ENCODE measurements at places on chromosomes 6 and 20.

GRCh38 chr6:129730477-129731165, 20.6 kb upstream of the ARHGAP18 start:
- peak; percentile 33 for DNase-seq

DNA sequence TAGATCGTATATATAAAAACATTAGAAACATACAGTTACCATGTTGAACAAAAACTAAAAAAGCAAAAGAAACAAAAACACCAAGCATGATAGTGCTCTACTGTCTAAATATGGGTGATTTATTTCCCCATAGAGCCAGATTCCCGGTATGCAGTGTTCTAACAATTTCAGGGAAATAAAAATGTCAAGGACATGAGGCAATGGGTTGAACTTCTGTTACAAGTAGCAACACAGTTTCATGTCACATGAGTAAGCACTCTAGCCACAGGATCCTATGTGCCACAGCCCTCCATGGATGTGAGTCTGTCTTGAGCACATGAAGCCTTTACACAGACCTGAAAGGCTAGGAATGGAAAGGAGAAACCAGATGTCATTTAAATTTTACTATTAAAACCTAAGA, 96.0 kb downstream of the MAP3K5 start:
- DNase-seq: peak; percentile 46

GRCh38 chr6:80366714-80367113, 260.2 kb downstream of the BCKDHB start:
- no peak for DNase-seq

GRCh38 chr6:114121913-114122662, 151.1 kb upstream of the HDAC2 start:
- DNase-seq: no peak

- no peak for DNase-seq
These were observed 382.3 kb downstream of the ESR1 start for GRCh38 chr6:152189736-152190135.

DNA sequence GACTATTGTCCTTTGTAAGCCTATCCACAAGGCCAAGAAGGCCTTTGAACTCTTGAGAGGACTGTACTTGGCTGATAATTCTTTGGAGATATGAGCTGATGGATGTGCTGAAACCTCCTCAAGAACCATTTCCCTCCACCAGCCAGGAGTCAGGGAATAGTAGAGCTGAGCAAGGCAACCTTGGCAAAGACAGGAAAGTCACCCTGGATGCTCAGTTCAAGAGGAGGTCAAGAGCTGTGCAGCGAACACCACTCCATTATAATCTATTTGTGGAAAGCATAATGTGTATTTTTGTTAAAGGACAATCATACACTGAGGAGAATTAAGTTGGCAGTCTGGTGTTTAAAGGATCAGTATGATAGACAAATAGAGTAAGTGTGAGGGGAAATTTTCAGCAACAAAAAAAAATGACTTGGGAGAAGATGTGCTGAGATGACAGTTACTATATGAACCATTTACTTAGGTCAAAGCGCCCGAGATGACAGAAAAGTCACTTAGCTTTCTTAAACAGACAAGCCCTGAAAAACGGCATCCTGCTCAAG, 177.2 kb upstream of the COL21A1 start:
- no peak for DNase-seq

Data from GF-D8 (cell line).